A549 treated with dexamethasone at 1 μM for 4 hours (cell line): ENCODE measurements at places on chromosomes 11 and 22. TPM values are rescaled to one million over a fixed set of nuclear protein-coding genes. Genes with fewer than 3 reads are reported as not detected.

Gene GAB4
- total RNA-seq, result not detected in 5 replicates

Gene FLRT1
- total RNA-seq, result 0.04 to 0.08 TPM (median 0.05 TPM) in 5 replicates

Gene OR51F1
- total RNA-seq, result not detected in 5 replicates

Gene XKR3
- not detected in 5 replicates for total RNA-seq

Gene BATF2
- 0.33 to 0.65 TPM (median 0.47 TPM) in 5 replicates for total RNA-seq

Gene TECTA
- 0.04 to 0.12 TPM (median 0.07 TPM) in 5 replicates for total RNA-seq

Gene PRODH
- 0.78 to 1.9 TPM (median 1.7 TPM) in 5 replicates for total RNA-seq
